ENCODE measurements at places on chromosomes 11 and 22.

GRCh38 chr11:67045314-67045713 is 11.3 kb upstream of the RHOD start:
- DNase-seq, result peak; percentile 66

DNA sequence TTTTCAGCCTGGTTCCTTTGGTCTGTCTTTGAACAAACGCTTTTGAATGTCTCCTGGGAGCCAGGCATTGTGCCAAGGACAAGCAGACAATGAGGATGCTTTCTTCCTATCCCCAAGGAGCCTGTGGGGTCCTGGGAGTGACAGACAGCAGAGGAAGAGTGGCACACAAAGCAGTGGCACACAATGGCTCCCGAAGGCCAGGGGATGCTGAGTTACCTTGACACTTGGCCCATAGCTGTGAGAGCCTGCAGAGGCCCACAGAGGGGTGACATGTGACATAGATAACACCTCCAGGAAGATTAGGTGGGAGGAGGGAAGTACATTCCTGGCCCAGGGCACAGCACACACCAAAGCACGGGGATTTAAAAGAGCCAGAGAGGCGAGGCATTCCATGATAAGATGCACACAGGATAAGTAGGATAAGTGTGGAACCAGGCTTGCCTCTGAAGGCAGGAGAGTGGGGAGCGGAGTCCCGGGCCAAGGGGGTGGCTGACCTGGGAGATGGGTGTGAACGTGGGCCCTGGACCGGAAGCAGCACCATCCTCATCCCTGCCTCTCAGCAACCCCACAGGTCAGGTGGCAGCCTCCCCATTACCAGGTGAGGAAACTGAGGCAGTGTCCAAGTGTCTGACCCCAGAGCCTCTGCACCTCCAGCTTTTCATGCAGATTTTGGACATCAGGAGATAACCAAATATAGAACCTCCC is 6.3 kb downstream of the UPB1 start:
- DNase-seq, result no peak

DNA sequence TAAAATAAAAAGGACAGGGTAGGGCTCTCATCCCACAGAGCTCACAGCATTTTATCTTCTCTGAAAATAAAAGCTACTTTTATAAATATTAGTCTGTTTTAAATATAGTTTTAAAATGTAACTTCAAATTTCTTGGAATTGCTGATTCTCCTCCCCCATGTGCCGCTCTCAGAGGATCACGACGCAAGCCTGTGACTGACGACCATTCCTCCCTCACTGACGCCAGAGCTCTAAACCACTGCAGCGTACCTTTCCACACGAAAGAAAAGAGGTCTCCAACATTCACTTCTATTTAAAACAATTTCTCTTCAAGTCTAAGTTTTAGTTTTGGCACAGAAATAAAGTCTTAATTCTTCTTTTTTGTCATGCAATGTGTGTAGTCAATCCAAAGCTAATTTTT is 9.3 kb downstream of the TOLLIP start:
- DNase-seq, result no peak

DNA sequence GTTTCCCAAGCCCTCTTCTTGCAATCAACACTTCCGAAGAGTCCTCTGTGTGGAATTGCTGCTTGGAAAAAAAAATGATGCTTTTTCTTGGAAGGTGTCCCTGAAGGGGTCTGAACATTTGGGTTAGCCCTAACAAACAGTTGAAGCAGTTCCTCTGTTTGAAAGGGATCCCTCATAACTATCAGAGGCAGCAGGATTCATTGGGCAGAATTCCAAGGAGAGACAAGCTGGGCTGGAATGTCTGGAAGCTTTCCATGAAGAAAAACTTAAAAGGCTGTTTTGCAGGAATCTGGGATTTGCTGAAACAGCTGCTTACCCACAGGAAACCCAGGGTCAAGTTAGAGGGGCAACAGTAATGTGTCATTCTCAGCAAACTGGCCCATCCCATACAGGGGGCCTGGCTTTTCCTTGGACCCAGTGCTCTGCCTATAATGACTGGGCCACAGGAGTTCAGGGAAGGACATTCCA is 3.1 kb downstream of the CSNK2A3 start:
- DNase-seq, result peak; percentile 48

DNA sequence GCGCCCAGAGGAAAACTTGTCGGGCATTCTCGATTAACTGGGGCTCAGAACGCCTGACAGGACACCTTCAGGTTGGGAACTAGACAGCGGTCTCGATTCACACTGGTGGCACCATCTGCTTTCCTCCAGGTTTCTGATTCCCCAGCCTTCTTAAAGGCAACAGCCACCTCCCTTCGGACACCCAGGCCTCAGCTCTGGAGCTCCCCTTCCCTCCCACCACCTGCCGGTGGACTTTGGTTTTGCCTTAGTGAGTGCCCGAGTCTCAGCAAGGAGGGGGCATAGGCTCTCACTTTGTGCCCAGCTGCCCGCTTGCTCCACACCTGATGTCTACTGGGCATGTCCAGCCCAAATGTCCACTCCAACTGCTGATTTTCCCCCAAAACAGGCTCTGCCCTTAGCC is 110.4 kb upstream of the PARVA start:
- DNase-seq, result no peak

Data from kidney tubule cell (primary cell).